Panc1 (cell line): ENCODE measurements at places on chromosomes 4 and X.

- H3K4me3 ChIP-seq: no peak overlapping the region
- H3K36me3 ChIP-seq: peaks cover 16% of the 10 kb centered on the region
- DNase-seq: no peak
- no peak overlapping the region for H3K27ac ChIP-seq
These were observed 25.8 kb downstream of the OTUD4 start for GRCh38 chr4:145154573-145154972.

- no peaks in the 10 kb centered on the region for H3K4me1 ChIP-seq
- no peak for DNase-seq
- H3K27me3 ChIP-seq: no peaks in the 10 kb centered on the region
- no peaks in the 10 kb centered on the region for H3K36me3 ChIP-seq
- H3K27ac ChIP-seq: no peak overlapping the region
These were observed 288.5 kb downstream of the FBXW7 start for GRCh38 chr4:152247271-152247975.

DNA sequence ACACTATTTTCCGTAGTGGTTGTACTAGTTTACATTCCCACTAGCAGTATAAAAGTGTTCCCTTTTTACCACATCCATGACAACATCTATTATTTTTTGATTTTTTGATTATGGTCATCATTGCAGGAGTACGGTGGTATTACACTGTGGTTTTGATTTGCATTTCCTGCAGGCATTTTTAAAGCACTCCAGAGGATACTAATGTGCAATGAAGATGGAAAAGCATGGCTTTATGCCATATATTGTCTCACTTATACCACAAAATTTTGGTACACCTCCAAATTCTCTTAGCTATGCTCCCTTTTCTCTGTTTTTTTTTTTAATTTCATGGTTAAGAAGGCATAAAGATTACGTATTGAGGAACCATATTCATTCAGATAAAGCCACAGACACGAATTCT, 35.1 kb upstream of the NPY2R start:
- H3K4me1 ChIP-seq: no peaks in the 10 kb centered on the region
- H3K36me3 ChIP-seq: no peaks in the 10 kb centered on the region
- H3K27me3 ChIP-seq: no peaks in the 10 kb centered on the region; the same call in 1 of the 2 replicates
- H3K27ac ChIP-seq: no peak overlapping the region

- H3K36me3 ChIP-seq: no peaks in the 10 kb centered on the region
- no peaks in the 10 kb centered on the region for H3K27me3 ChIP-seq
- H3K4me3 ChIP-seq: no peak overlapping the region
- H3K27ac ChIP-seq: no peak overlapping the region
- no peaks in the 10 kb centered on the region for H3K4me1 ChIP-seq
These were observed 143.7 kb downstream of the NEXMIF start for GRCh38 chrX:74781507-74782034.

- no peaks in the 10 kb centered on the region for H3K4me1 ChIP-seq
- no peaks in the 10 kb centered on the region for H3K36me3 ChIP-seq
- no peak overlapping the region for H3K27ac ChIP-seq
- no peaks in the 10 kb centered on the region; the same call in 1 of the 2 replicates for H3K27me3 ChIP-seq
- DNase-seq: no peak
These were observed 93.5 kb downstream of the SEL1L3 start for GRCh38 chr4:25769251-25769650.

- H3K4me3 ChIP-seq: no peak overlapping the region
- no peaks in the 10 kb centered on the region for H3K36me3 ChIP-seq
- DNase-seq: no peak
- no peaks in the 10 kb centered on the region for H3K27me3 ChIP-seq
- no peak overlapping the region for H3K27ac ChIP-seq
These were observed 6.4 kb upstream of the SLAIN2 start for GRCh38 chr4:48334900-48335384.

GRCh38 chrX:4239650-4240540, 526.4 kb upstream of the PRKX start:
- H3K4me1 ChIP-seq: no peaks in the 10 kb centered on the region
- DNase-seq: no peak
- H3K36me3 ChIP-seq: no peaks in the 10 kb centered on the region
- H3K27ac ChIP-seq: no peak overlapping the region
- H3K27me3 ChIP-seq: no peaks in the 10 kb centered on the region
- H3K4me3 ChIP-seq: no peak overlapping the region
